ENCODE measurements at places on chromosomes 11 and 22.
A peak's percentile ranks its signal among the peaks of the same experiment; 100 is the strongest.

- DNase-seq: peak; percentile 21
Measured at GRCh38 chr11:17013548-17014320, 480 bp downstream of the PLEKHA7 start.

- no peak for DNase-seq
Measured at GRCh38 chr11:1843098-1843473, 4.3 kb downstream of the TNNI2 start.

DNA sequence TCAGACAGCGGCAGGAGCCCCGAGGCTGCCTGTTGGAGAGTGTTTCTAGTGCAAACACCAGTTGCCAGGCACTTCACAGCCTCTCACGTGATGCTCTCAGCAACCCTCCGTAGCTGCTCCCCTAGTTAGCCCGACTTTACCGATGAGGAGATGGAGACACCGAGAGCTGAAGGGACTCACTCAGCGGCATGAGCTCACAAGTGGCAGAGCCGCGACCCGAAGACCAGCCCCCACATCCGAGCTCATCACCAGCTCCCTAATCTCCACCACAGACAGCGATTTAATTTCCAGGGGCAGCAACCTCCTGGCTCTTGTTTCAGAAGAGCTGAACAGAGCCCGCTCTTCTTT lies 28.7 kb upstream of the RTL6 start:
- no peak for DNase-seq

DNA sequence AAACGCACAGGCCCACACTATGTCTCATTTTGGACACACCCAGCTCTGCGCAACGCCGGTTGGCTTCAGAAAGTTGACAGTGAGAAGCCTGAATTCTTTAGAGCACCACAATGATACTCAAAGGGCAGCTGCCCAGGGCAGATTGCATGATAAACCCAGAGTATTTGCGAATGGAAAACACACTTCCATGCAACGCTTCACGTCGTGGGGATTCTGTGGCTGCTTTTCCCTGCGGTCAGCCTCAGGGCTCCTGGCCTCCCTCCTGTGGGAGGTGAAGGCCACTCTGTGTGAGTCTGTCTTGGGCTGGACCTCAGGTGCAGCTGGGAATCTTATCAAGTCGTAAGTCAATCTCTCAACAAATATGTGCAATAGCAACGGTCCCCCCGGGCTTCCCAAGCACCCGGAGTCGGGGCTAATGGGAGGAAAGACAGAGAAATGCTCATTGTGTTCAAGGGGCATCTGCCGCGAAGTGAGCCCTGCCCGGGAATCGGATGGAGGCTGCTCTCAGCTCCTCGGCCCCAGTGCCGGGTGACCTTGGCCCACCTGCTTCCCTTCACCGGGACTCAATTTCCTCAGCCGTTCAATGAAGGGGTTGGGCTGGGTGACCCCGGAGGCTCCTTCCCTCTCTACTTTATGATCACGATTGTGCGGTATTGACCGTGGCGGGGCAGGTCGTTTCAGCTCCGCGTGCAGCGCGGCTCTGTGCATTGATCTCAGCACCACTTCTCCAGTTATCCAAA lies 623.6 kb downstream of the BRD1 start:
- no peak for DNase-seq

- DNase-seq: no peak
Measured at GRCh38 chr11:74701351-74701750, 29.9 kb downstream of the CHRDL2 start.

DNA sequence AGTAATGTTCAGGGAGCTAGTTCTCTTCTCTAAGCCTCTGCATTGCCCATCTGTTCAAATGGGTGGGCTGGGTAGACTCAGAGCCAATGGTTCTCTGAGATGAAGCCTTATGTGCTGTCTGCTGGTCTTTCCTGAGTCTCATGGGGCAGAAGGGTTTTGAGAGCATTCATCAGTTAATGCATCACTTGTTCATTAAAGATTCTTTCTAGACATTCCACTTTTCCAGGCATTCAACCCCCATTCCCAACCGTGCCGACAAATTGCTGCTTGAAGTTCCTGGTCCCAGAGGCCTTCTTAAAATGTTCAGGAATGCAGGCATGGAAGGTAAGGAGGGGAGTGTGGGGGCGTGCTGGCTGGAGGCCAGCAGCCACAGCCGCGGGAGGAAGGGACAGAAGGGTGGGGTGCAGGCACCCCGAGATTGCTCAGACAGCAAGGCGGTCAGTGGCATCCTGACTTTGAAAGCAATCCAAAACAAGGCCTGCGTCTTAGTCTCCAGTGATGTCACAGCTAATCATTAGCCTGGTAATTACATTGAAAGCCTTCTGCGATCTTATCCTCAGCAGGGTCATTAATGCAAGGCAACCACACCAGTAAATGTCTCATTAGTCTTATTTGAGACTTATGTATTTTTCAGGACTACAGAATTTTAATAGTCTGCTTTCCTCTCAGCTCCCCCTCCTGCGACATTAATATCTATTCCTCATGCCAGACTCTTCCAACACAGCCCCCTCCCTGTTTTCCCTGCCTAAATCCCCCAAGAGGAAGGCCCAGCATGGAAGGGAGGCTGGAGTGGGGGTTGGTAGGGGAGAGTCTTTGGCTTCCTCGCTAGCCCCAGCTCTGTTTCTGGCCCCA lies 328.8 kb downstream of the MIAT start:
- DNase-seq: no peak

GRCh38 chr22:50269573-50269969 lies 609 bp downstream of the MAPK11 start:
- no peak for DNase-seq
